ENCODE measurements at places on chromosomes 2 and 18.

DNA sequence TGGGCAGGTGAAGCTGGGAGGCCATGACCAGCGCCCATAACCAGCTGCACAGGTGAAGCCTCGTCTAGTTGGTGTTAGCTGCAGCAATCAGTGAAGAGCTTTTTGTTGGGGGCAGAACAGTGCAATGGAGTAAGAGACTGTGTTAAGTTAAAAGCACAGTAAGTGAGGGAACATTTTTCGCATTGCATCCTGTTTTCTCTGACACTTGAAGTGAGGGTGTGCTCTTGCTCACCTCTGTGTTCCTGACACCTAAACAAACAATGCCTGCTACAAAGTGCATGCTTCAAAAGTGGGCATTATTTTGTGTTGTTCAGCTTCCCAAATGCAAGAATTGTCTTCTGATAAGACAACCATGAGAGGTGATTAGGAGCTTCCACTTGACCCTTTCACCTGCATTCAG, 324.0 kb upstream of the ACVR2A start:
- no peak for DNase-seq

- DNase-seq, result no peak
Observed at GRCh38 chr2:223994562-223995162, 37.4 kb downstream of the MRPL44 start.

GRCh38 chr18:50715919-50716318, 103.9 kb downstream of the MRO start:
- peak; percentile 67 for DNase-seq

- DNase-seq, result peak; percentile 89
Observed at GRCh38 chr18:5868218-5868854, 27.0 kb downstream of the TMEM200C start.

GRCh38 chr2:172924097-172924660, 151.5 kb upstream of the MAP3K20 start:
- DNase-seq, result no peak

- no peak for DNase-seq
Observed at GRCh38 chr18:10681581-10682367, 155.9 kb downstream of the NAPG start.

GRCh38 chr18:25662272-25662671, 310.3 kb upstream of the ZNF521 start:
- no peak for DNase-seq

DNA sequence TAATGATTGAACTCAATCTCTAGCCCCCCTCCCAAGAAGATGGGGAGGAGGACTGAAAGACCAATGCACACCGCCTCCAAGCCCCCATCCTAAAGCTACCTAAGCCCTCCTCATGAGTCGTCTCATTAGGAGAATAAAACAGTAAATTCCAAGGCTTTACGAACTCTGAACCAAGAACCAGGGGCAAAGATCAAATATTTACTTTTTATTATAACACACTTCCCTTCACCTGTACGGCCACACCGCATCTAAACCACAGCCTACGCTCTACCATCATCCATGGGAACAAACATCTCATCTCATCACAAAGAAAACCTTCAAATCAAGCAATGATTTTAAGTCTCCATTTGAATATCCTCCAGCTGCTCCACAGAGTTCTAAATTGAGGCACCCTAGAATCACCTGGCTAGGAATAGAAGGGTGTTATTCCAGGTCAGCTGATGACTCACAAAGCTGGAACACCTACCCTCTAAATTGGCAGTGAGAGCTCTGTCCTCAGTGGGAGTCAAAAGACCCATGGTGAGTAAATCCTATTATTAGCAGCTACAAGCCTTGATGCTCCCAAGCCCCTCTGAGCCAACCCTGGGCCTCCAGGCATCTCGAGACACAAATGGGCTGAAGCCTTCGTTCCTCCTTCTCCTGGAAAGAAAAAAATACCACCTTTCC, 45.6 kb upstream of the BZW1 start:
- DNase-seq, result peak; percentile 49

GRCh38 chr18:76386886-76387285, 108.2 kb downstream of the ZNF516 start:
- no peak for DNase-seq

GRCh38 chr2:143087033-143087432, 42.2 kb upstream of the ARHGAP15 start:
- peak; percentile 44 for DNase-seq

DNA sequence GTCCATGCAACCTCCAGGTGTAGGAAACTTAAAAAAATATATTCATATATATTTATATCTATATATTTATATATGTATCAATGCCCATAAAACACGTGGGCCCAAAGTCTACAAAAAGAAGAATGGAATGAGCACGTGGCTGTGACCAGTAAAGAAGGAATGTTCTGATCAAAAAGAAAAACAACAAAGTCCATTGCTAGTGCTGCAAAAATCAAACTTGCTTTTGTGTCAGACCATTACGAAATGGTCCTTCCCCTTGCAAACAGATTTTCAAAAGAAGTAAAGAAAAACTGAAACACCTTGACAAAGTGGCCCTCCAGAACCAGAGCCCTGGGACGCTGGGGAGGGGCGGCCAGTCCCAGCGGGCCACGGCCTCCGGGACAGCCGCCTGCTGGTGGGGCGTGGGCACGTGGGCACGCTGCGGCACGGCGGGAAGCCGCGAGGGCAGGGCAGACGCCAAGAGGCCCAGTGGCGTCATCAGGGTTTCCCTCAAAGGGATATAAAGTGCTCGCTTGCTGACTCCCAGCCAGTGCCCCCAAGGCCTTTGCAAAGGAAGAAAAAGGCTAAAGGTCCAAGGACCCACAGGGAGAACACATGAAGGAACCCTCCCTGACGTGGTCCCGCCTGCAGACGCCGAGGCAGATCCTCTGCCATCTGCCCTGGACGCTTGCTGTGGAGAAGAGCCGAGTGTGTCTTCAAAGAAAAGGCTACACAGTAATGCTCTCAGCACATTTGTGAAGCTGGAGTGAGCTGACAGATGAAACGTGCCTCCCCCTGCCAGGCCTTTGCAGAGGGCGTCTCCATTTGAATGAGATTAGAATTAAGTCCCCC, 201.8 kb downstream of the TWIST2 start:
- DNase-seq, result peak; percentile 50

- DNase-seq, result no peak
Observed at GRCh38 chr2:73920577-73921545, 5.8 kb upstream of the DGUOK start.

- DNase-seq, result peak; percentile 58
Observed at GRCh38 chr2:230434677-230435324, 18.8 kb downstream of the SP100 start.

GRCh38 chr2:44680983-44681531, 260.4 kb upstream of the SIX3 start:
- DNase-seq, result no peak

DNA sequence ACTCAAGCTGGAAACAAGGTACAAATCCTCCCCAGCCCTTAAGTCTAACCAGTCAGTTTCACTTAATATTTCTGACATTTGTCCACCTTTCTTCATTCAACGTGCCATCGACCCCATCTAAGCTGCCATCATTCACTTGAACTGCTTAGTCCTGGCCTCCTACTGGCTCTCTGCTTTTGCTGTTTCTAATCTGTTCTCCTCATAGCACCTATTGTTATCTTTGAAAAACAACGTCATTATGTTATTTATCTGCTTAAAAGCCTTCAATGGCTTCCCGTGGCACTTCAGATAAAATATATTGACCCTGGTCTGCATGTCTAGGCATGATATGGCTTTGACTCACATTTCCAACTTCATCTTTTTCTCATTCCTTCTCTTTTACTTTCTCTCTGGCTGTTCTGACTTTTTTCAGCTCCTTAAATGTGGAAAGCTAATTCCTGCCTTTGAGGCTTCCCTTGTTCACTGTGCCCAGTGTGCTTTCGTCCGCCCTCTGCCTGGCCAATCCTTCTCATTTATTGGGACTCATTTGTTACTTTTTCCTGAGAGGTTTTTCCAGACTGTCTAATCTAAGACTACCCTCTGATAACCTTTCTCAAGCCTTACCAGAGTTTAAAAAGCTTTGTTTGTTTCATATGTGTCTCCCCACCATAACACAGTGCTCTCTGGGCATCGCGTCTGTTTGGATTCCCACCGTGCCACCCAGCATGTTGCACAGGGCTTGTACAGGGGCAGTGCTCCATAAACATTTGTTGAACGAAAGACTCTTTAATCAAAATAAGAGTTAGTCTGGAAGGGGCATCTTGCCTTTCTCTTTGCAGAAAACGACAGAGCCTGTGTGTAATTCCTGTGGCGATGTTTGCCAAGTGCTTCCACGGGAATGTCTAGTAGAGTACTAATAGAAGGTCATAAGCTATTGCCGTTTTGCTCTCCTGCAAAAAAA, 183.9 kb downstream of the FMNL2 start:
- no peak for DNase-seq

Measured in fibroblast of mammary gland (primary cell).